ENCODE measurements at places on chromosomes 4 and X.

DNA sequence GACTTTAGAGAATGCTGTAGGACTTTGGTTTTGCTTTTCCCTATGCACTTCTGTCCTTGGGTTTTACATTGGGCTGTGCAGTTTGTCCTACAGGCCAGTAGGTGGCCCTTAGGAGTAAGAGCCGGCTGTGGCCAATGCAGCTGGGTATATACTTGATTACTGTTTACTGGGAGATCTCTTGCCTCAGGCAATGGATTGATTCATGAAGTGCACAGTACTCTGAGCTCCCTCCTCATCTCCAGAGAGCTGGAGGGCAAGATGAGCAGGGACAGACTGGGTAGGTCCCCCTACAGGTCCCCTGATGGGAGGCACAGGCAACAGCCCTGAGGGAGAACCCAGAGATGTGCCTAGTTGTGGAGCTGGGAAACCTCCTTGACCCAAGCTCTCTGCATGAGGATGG is 103.8 kb upstream of the QRFPR start:
- no peak for DNase-seq

GRCh38 chrX:46547857-46548256 is 2.6 kb upstream of the ZNF674 start:
- no peak for DNase-seq

DNA sequence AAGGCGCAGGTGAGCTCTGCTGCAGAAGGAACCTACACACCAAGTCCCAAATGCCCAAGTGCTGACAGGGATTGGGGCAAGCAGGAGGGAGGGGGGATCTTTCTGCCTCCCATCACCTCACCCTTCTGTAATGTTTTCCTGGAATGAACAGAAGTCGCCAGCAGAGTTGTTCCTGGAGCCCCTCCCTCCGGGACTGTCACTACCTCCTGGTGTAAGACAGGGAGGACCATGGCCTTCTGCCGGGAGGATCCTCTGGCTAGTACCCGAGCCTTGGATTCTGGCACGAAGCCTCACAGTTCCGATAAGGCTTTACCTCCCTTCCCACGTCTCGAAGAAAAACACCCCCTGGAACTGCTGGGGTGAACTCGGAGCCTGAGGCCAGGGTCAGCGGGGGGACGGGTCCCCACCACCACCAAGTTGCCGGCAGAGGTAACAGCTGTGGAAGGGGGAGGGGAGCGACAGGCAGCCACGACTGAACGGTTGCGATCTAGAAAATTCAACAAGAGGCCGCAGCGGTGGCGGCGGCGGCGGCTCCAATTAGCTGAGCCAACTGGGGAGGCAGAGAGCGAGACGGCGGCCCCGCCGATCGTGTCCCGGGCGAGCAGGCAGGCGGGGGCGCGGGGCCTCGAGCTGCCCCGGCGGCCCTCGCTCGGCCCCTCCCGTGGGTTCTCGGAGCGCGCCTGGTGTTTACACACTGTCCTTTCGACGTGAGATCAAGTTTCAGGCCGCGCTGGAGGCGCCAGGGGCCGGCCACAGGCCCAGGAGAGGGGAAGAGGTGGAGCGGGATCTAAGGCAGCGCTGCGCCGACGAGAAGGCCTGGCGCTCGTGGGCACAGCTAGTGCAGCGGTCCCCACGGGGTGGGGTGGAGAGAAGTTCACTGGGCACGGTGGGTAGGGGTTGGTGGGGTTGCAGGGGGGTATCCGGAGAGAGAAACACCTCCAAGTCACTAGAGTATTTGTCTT is 53.7 kb upstream of the BCOR start:
- DNase-seq: no peak

GRCh38 chr4:74203467-74203866 is 45.5 kb downstream of the MTHFD2L start:
- no peak for DNase-seq

DNA sequence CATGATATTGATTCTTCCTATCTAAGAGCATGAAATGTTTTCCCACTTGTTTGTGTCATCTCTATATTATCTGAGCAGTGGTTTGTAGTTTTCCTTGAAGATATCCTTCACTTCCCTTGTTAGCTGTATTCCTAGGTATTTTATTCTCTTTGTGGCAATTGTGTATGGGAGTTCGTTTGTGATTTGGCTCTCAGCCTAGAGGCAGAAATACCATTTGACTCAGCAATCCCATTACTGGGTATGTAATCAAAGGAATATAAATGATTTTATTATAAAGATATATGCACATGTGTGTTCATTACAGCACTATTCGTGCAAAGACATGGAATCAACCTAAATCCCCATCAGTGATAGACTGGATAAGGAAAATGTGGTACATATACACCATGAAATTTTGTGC is 172.7 kb upstream of the IL15 start:
- DNase-seq: no peak

GRCh38 chr4:88809576-88810219 is 112.1 kb upstream of the NAP1L5 start:
- no peak for DNase-seq

DNA sequence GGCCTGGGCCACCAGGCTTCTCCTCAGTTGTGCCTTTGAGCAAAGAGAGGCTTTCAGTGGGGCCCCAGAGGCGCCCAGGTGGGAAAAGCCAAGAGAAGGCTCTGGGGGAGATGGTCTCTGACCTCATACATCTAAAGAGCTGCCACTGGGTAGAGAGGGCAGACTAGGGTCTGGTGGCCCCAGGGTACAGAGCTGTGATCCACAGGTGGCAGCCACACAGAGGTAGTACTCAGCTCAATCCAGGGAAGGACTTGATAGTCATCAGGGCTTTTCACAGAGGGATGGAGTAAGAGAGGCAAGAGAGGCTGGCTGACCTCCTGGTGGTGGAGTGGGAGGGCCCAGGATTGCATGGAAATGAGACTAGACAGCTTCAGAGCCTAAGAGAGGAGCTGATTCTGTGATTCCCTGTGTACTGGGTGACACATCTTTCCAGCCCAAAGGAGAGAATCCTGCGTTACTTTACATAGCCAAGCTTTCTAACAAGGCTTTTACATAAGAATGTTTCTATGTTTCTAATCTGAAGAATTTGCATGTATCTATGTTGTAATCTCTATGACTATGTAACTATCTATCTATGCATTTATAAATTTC is 53.2 kb upstream of the PJA1 start:
- no peak for DNase-seq

DNA sequence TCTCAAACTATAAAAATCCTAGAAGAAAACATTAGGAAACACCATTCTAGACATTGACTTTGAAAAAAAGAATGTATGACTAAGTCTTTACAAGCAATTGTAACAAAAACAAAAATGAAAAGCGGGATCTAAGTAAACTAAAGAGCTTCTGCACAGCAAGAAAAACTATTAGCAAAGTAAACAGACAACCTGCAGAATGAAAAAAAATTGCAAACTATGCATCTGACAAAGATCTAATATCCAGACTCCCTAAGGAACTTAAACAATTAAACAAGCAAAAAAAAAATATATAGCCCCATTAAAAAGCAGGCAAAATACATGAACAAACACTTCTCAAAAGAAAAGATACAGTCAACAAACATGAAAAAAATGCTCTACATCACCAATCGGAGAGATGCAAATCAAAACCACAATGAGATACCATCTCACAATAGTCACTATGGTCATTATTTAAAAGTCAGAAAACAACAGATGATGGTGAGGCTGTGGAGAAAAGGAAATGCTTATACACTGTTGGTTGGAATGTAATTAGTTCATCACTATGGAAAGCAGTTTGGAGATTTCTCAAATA is 168.1 kb downstream of the EPHA5 start:
- no peak for DNase-seq

GRCh38 chr4:1807332-1807777 is 14.3 kb downstream of the FGFR3 start:
- DNase-seq: no peak

- no peak for DNase-seq
Observed at GRCh38 chr4:169583563-169583962, 28.8 kb downstream of the NEK1 start.

GRCh38 chrX:130299279-130300009 is 30.7 kb upstream of the ZNF280C start:
- no peak for DNase-seq

Data from activated CD8-positive, alpha-beta memory T cell treated with anti-CD3 and anti-CD28 coated beads for 4 hours (primary cell).